SK-N-DZ (cell line): ENCODE measurements at places on chromosomes 16 and 17.

DNA sequence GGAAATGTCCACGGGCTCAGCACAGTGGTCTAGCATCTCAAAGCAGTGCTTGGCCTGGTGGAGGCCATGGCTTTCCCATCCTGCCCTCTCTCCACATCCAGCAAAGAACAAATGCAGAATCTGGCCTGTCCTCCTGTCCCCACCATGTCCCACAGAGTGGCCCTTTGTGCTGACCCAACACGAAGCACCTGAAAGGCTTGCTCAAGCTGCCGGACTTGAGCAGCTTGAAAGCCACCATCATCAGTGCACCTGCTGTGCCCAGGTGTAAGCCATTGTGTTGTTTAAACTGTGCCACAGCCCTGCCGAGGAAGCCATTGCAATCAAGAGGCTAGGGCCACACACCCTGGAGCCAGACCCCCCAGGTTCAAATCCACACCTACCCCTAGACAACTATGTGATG is 115.5 kb downstream of the SOCS1 start:
- DNase-seq: no peak

- no peak for DNase-seq
These were observed 94.8 kb upstream of the CBX4 start for GRCh38 chr17:79933863-79934652.

- peak; percentile 33 for DNase-seq
These were observed 572 bp downstream of the PSMB6 start for GRCh38 chr17:4796552-4796920.

- DNase-seq: no peak
These were observed 140.8 kb upstream of the ELAC2 start for GRCh38 chr17:13158494-13159240.

- DNase-seq: no peak
These were observed 482.8 kb downstream of the SOX9 start for GRCh38 chr17:72603420-72604242.

DNA sequence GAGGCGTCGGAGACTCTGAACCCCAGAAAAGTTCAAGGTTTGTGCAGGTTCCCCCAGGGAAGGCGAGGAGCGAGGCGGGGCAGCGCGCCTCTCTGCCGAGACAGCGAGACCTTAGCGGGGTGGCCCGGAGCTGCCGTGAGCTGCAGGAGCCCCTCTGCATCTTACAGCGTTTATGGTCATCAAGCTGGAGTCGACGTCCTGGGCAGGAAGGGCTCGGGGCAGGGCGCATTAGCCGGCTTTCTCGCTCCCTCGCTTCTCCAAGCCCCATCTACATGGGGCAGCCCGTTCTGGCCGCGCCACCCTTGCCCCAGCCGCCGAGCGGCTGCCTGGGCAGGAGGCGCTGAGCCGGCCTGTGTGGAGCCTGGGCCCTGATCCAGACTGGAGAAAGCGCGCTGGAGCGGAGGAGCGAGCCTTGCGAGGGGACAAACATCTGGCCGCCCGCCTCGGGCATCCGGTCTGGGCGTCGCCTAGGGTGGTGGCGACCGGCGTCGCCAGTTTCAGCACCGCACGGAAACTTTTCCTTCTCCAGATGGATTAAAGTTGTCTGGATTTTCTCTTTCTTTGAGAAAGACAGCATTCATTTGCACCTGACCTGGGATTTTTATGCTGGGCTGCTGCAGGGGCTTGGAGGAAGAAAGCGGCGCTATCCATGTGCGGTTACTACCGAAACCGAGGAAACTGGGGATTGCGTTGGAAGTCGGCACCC is 750 bp downstream of the TMEM132E start:
- no peak for DNase-seq

DNA sequence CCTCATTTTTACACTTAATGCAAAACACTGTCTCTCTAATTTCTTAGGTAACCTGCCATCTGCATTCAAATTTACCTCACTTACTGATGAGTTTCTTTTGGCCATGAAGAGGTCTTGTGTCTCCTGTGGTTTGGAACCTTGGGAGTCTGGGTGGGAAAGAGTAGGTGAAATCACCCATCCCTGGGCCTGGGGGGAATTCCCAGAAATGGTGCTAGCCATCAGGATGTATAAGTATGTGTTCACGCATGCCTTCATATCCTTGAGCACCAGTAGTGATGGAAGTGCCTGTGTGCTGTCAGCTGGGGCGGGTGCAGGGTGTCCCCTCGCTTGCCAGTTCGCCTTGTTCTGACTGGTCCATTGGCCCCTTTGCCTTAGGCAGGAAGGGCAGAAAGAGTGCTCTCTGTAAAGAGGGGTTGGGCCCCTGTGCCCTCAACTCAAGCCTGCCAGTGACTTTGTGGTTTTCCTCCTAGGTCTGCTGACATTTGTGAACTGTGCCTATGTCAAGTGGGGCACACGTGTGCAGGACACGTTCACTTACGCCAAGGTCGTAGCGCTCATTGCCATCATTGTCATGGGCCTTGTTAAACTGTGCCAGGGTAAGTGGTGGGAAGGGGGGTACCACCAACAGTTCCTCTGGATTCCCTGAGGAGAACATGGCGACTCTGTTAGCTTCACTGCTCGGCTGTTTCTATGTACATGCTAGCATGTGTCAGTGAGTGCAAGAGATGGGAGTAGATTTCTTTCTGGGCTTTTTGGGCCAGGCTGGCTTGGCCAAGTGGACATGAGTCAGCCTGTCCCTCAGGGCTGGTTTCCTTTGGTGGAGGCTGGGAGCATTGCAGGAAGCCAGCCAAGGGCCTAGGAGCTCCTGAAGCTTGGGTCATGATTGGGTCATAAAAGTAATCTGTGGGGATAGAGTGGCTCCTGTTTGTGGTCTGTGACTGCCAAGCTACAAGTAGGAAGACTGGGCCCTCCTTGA is 23.2 kb downstream of the SLC7A6OS start:
- DNase-seq: no peak

GRCh38 chr16:19583665-19584300 is 28.3 kb downstream of the VPS35L start:
- peak; percentile 56 for DNase-seq

DNA sequence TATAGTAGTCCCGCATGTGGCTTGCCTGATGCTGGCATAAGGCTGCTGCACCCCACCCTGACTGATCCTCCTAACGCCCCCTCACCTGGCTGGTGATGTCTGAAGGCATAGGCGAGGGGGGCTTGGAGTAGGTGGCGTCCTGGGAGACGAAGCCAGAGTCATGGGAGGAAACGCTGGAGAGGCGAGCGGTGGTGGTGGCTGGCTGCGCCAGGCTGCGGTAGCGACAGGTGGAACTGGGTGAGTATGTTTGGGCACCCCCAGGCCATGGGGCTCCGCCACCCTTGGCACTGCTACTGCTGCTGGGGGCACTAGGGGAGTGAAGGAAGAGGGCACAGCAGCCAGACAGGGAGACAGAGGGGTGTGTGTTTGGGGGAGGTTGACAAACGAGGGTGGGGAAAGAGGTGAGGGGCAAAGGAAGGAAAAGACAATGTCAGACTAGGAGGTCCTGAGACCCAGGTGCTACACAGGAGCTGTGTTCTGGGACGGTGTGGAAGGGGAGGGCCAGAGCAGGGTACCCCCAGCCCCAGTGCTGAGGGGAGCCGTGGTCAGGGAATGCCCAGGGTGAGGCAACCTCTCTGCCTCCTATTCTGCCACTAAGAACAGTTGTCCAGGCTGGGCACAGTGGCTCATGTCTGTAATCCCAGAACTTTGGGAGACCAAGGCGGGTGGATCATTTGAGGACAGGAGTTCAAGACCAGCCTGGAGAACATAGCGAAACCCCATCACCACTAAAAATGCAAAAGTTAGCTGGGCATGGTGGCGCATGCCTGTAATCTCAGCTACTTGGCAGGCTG is 11.4 kb downstream of the MTSS2 start:
- no peak for DNase-seq

DNA sequence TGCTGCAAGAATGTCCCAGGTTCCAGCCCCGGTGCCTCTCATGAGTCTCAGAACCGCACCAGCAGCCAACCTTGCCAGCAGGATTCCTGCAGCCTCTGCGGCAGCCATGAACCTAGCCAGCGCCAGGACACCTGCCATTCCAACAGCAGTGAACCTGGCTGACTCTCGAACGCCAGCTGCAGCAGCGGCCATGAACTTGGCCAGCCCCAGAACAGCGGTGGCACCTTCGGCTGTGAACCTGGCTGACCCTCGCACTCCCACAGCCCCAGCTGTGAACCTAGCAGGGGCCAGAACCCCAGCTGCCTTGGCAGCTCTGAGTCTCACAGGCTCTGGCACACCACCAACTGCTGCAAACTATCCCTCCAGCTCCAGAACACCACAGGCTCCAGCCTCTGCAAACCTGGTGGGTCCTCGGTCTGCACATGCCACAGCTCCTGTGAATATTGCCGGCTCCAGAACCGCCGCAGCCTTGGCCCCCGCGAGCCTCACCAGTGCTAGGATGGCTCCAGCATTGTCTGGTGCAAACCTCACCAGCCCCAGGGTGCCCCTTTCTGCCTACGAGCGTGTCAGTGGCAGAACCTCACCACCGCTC is 9.8 kb downstream of the ELOB start:
- no peak for DNase-seq

DNA sequence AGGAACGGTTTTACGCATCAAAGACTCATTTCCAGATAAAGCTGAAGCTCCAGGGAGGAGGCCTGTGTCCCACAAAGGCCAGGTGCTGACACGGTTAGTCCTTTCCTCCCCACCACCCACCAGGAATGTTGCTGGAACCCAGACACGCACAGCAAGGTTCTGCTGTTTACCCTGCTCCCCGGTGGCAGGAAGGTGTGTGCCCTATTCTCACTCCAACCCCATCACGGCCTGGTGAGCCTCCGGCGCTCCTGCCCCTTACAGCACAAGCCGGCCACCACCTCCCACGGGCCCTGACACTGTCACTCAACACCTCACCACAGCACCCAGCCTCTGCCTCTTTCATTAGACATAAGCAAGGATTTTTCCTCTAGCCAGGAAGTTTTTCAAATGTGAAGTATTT is 47.8 kb downstream of the ANKRD11 start:
- DNase-seq: no peak

DNA sequence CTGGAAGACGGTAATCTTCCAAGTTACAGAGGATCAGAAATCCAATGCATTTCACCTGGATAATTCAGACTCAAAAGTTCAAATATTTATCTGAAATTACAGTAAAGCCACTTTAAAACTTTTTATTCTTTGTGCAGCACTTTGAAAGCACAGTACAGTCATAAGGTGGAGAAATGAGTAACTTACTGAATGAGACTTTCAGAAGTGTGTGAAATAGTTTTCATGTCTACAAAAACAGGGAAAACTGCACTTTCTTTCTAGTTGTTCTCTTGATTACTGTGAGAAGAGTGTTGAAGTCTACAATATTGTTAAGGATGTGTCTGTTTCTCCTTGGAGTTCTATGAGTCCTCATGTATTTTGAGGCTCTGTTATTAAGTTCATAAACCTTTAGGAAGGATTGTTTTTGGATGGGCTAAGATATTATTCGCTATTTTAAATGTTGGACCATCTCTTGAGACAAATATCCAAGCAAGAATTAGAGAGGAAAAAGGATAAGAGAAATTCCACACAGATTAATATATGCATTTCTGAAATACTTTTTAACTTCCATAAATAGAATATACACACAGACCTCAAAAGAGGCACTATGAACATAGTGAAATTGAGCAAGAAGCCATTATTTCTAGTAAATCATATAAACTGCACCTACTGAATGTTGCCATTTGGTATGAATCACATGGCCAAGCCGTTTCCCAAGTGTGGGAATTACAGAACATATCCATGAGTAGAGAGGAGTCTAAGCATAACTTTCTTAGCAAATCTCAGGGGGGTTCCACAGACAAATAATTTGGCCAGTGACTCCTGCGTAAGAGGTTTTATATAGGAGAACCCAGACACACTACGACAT is 83.6 kb upstream of the PLEKHM1 start:
- DNase-seq: peak; percentile 7

DNA sequence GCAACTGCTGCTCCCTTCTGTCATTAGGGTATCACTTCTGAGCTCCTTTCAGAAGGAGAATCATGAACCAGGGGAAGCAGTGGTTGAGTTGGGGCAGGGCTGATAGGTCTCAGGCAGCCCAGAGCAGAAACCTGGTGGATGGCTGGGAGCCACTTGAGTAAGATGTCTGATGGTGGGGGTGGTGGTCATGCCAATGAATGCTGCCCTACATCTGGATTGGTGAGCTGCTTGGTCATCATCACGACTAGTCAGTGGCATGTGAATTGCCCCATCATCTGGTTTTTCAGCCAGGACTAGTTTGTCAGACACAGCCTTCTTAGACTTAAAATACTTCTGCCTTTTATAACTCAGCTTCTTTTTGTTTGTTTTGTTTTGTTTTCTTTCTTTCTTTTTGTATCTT is 2.6 kb downstream of the GID4 start:
- DNase-seq: no peak

DNA sequence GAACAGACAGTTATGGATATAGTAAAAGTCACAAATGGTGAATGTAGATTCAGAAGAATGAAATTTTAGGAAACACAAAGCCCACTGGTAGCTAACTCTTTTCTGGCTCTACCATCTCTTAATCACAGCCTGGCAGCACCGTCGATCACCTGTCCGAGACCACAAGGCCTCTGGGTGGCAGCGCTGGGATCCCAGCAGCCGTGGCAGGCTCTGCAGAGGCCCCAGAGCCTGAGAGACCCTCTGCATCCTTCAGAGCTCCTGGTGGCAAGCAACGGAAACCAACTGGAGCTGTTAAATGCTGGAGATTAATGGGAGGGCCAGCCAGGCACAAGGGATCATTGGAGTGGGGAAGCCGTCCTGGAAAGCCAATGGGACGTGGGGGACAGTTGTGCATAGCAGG is 26.3 kb downstream of the LAT start:
- no peak for DNase-seq

DNA sequence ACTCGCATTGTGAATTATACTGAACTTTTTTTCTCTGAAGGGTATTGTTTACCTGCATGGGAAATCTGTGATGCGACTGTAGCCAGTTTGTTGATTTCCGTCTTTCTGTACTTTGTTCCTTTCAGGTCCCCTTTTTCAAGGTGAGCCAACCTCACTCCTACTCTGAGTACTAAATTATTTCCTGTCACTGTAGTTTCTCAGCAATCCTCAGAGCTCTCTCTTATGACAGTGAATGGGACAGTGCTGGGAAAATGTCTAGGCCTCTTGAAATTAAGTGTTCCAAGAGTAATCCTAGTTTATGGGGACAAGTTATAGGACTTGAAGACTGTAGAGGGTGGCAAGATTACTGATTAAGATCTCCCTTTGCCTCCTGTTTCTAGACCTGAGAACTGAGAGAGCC is 167.6 kb downstream of the CNTNAP4 start:
- DNase-seq: no peak

DNA sequence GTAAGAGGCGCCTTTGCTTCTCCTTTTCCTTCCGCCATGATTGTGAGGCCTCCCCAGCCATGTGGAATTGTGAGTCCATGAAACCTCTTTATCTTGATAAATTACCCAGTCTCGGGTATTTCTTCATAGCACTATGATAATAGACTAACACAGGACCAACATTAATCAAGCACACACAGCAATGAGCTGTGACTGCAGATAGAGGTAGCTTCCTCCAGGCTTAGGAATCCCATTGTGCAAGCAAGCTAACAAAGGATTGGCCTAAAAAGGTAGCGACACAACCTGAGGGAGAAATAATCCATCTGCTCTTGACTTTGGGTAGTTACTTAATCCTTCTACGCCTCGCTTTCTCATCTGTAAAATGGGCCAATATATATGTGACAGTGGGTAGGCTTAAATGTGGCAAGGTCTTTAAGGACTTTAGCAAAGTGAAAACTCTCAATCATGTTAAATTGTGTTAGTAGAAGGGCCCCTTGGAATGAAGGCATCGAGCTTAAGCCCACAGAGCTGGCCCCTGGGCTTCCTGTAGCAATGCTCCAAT is 393.6 kb downstream of the SOX9 start:
- no peak for DNase-seq
